ENCODE measurements at places on chromosomes 11 and 22. TPM values are rescaled to one million over a fixed set of nuclear protein-coding genes. Genes with fewer than 3 reads are reported as not detected.

GRCh38 chr11:15202626-15203025 is 87.9 kb downstream of the INSC start:
- no peak for DNase-seq
- no peak overlapping the region for H3K27ac ChIP-seq
- peaks cover 5% of the 10 kb centered on the region for H3K27me3 ChIP-seq
- H3K4me3 ChIP-seq, result no peak overlapping the region
- no peaks in the 10 kb centered on the region for H3K4me1 ChIP-seq

GRCh38 chr11:57568330-57568766 is 876 bp upstream of the UBE2L6 start:
- H3K36me3 ChIP-seq, result peaks cover 34% of the 10 kb centered on the region
- H3K27ac ChIP-seq, result peak overlapping the region; percentile 98
- peaks cover 27% of the 10 kb centered on the region for H3K4me1 ChIP-seq
- H3K27me3 ChIP-seq, result no peaks in the 10 kb centered on the region

DNA sequence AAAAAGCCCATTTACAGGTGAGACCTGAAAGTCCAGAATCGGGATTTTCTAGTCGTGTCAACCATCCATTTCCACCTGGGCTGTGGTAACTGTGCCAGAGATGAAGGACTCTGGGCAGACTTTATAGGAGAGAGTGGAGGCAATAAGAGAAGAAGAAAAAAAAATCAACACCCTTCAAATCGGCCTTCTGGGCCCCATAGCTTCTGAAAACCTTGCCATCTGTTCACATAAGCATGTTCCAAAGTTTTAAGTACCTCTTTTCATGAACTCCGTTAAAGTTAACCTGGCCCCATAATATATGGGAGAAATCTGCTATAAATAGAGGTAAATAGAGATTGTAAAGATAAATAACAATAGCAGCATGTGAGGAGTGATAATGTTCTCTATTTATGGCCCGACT is 470.5 kb downstream of the MIAT start:
- no peak overlapping the region for H3K27ac ChIP-seq
- no peaks in the 10 kb centered on the region for H3K36me3 ChIP-seq
- H3K27me3 ChIP-seq, result peaks cover 8% of the 10 kb centered on the region
- no peak for DNase-seq

Gene DCHS1
- total RNA-seq, result 0.25 TPM

Gene RHOD
- 0.33 TPM for total RNA-seq

Data from activated CD4-positive, alpha-beta memory T cell treated with anti-CD3 and anti-CD28 coated beads, Interleukin-2, amount 10 ng/mL, durations not matched to agents 7 days and 5 days (primary cell).